ENCODE measurements at places on chromosomes 16 and 17. TPM values are rescaled to one million over a fixed set of nuclear protein-coding genes. Genes with fewer than 3 reads are reported as not detected.

Gene CACNA1G
- 0.36 TPM for total RNA-seq

Gene CMTM2
- total RNA-seq, result not detected

Gene ST6GALNAC1
- 11.3 TPM for total RNA-seq

Gene CLEC19A
- total RNA-seq, result not detected

Gene TBC1D3K
- not detected for total RNA-seq

Gene ENPP7
- 0.18 TPM for total RNA-seq

Gene CLEC10A
- 5.1 TPM for total RNA-seq

Gene STX1B
- 1.6 TPM for total RNA-seq

Gene DECR2
- total RNA-seq, result 17.5 TPM

Gene ACSF3
- 51.7 TPM for total RNA-seq

Gene SEPTIN12
- total RNA-seq, result not detected

Gene YBX2
- total RNA-seq, result not detected

Gene ALG1
- 27.0 TPM for total RNA-seq

Gene KRT31
- total RNA-seq, result not detected

Gene KRTAP9-3
- not detected for total RNA-seq

Gene CREBBP
- total RNA-seq, result 104 TPM

Gene IRF8
- total RNA-seq, result 9.5 TPM

Gene CSH1
- not detected for total RNA-seq

Gene PROCA1
- 1.1 TPM for total RNA-seq

Gene NACA2
- not detected for total RNA-seq

Gene LRRC75A
- total RNA-seq, result 0.49 TPM

Gene SLC9A5
- total RNA-seq, result 0.86 TPM

Gene CUEDC1
- 36.9 TPM for total RNA-seq

Gene MOSMO
- total RNA-seq, result 19.7 TPM

Gene C1QTNF8
- total RNA-seq, result not detected

Gene CHP2
- total RNA-seq, result 7.9 TPM

Measured in ureter (tissue), 1 donor.